ENCODE measurements at places on chromosomes 6 and 20.
A peak's percentile ranks its signal among the peaks of the same experiment; 100 is the strongest.

GRCh38 chr6:42784717-42785498, 3.1 kb downstream of the BICRAL start:
- no peak for DNase-seq

DNA sequence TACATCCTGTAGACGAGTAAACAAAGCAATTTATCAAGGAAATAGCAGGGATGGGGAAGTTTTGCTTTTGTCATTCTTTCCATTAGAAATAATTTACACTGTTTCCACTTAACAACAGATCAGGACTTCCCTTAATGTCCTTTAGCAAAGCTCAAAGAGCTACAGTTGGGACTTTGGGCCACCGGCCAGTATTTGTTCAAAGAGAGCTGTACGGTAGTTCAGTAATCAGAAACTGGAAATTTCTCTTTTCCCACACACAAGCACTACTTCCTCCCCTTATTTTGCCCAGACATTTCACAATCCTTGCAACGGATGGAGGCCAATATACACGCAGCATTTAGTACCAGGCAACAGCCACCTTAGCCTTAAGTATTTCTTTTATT, 12.1 kb upstream of the HINT3 start:
- peak; percentile 91 for DNase-seq

DNA sequence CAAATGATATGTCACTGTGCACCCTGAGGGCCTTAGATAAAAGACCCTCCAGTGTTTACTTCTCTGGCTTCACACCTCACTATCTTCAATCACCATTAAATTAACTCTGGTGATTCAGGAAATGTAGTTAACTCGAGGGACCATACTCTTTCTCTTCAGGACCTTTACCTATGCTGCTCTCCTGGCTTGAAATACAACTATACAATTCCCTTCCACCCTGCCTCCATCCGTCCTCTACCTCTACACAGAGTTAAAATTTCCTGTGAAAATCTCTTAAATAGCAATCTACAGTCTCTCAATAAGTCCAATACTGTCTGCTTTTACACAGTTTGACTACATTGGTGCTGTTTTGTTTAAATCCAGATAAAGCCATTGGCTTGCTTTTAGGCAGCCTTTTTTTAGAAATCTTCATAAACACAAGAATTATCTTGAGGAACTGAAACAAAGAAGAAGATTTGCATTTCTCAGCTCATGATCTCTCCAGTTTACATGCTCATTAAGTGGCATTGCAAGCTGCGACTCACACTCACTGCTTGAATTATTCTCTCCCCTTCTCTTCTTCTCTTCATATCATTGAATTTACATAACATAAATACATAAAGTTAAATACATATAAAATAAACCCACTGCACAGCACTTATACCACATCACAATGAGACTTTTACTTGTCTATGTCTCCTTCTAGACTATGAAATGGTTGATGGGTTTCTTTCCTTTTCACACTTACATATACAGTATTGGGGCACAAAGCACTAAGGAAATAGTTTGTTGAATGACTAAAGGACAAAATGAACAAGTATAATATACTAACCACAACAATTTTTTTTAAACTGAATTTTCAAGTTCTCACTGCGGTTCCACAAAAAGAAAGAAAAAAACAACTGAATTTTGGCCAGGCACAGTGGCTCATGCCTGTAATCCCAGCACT, 239.0 kb upstream of the KCNQ5 start:
- no peak for DNase-seq

DNA sequence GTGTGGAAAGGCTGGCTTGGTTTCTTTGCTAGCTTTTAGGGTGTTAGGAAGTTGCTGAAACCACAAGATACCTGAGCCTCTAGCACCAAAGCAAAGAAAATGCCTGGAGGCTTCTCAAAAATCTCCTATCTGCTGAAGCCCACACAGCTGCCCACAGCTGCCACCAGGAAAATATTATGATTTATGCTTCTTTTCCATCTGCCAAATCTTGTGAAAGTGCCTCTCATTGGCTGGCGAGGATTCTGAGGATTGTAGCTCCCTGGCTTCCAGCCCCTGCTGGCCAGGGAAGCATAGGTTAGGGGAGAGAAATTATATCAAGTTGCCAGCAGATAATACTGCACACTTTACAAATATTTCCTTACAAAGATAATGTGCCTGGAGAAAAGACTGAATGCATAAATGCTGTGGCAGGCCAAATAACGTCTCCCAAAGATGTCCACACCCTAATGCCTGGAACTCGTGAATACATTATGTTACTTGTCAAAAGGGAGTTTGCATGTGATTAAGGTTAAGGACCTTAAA, 98.4 kb downstream of the MRPL14 start:
- peak; percentile 97 for DNase-seq
